ENCODE measurements at places on chromosomes 11 and 22.

DNA sequence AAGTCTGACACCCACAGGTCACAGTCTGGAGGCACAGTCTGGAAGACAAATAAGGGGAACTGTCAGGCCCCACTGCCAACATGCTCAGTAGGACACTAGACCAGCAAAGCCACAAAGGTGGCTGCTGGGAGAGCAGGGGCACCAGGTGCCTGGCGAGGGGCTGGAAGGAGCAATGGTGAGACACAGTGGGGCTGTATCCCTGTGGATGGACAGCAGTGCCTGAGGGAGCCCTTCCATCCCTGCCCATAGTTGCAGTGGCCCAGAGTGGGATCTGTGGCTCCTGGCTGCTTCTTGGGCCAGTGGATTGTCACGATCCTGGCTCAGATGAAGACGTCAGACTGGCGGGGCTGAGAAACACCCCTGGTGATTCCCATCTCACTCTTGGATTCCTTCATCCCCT lies 154.6 kb downstream of the DSCAML1 start:
- DNase-seq, result no peak

DNA sequence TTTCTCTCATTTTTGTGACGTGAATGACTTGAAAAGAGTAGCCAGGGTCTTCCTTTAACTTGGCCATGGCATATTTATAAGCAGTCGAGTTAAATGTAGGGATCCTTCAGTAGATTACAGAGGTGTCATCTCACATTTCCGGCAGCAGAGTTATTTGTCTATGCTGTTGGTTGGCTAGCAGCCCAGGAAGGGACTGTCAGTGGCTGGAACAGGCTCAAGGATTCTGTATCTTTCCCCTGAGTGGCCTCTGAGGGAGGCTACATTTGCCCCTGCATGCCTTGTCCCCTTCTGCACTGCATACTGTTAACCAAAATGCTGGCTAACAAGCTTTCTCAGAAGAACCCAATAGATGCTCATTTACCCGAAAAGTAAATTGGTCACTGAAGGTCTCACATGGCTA lies 187.6 kb downstream of the PGR start:
- no peak for DNase-seq

DNA sequence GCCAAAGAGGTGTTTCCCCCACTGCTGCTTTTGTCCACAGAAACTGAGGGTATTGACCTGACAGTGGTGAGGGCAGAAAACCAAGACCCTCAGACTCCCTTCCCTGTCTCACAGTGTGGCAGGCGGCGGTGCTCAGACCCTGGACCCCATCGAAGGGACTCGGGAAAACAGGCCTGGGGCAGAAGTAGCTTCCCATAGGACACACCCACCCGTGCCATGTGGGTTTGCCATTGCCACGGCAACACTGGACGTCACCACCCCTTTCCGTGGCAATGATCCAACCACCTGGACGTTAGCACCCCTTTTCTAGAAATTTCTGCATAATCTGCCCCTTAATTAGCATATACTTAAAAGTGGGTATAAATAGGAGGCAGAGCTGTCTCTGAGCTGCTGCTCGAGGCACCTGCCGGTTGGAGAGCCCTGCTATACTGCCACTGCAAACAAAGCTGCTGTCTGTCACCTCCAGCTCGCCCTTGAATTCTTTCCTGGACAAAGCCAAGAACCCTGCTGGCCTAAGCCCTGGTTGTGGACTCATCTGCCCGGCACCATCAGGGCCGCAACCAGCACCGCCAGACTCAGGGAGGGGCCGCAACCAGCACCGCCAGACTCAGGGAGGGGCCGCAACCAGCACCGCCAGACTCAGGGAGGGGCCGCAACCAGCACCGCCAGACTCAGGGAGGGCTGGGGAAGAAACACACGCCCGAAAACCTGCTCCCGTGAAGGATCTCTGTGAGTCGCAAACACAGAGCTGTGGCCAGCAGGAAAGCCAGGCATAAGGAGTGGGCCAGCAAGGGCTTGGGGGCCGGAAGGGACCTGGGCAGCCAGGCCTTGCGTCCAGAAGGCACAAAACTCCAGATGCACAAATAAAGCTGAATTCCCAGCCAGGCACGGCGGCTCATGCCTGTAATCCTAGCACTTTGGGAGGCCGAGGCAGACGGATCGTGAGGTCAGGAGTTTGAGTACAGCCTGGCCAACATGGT lies 10.4 kb downstream of the MLC1 start:
- DNase-seq, result no peak

DNA sequence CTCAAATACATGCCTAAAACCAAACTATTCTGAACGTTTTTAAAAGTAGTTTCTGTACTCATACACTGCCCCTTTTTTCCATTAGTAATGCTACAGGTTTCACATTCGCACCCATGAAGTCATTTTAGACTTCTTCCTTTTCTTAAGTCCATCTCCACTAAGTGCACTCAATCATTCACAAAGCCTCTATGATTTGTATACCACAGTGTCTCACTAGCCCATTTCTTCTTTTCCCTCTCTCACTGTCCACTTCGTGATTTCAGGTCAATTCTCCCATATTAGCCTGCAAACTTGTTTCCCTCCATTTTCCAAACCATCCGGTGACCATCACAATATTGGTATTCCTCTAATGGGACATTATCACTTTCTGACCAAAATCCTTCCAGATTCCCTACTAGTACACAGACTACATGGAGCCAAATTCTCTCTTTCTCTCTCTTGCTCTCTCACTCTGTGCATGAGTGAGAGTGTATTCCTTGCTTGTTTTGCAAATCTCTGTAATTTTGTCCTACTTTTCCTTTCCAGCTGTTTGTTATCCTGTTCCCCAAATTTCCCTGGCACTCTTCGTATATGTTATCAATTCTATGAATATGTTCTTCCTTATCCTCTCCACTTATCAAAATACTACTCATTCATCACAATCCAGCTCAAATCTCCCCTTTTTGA lies 3.4 kb upstream of the ZC3H12C start:
- DNase-seq, result no peak

DNA sequence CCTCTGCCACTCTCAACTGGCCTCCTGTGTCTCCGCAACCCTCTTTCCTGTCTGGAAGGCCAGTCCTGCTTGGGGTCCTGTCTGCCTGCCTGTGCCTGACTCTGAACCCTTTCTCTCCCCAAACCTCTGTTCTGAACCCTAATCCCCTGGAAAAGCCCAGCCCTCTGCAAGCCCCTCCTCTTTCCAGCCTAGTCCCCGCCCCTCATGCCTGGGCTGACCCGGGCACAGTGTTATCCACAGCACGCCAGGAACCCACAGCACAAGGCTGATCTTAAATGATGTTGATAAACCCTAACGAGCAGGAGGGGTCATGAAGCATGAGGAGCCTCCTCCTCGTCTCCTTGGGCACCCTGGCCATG lies at the start of gene IFITM10:
IFITM10 (minus strand) TSS at position 115 of the 359 bp plus-strand sequence. CDS start 153 bp downstream, outside the sequence.
- DNase-seq, result peak; percentile 10

DNA sequence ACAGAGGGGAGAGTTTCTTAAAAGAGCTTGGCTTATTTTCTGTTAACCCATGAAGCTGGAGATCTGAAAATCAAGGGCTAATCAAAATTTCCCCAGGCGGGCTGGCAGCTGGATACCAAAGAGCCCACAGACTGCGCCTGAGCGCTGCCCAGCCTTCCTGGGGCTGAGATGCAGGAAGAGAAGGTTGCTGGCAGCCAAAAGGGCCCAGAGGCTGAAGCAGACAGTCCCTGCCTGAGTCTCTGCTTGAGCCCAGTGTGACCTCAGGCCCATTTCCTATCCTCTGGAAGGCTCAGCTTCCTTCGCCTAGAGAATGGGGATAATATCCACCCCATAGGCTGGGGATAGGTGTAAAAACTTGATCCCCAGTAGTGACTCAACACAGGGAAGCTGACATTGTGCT lies 49.1 kb downstream of the ARRB1 start:
- no peak for DNase-seq

All from SJSA1 (cell line).